Activated T-cell treated with anti-CD3 and anti-CD28 coated beads, Interleukin-2, amount 50 U/mL, for 72 hours (primary cell): ENCODE measurements at places on chromosomes 5 and 9. TPM values are rescaled to one million over a fixed set of nuclear protein-coding genes. Genes with fewer than 3 reads are reported as not detected.

DNA sequence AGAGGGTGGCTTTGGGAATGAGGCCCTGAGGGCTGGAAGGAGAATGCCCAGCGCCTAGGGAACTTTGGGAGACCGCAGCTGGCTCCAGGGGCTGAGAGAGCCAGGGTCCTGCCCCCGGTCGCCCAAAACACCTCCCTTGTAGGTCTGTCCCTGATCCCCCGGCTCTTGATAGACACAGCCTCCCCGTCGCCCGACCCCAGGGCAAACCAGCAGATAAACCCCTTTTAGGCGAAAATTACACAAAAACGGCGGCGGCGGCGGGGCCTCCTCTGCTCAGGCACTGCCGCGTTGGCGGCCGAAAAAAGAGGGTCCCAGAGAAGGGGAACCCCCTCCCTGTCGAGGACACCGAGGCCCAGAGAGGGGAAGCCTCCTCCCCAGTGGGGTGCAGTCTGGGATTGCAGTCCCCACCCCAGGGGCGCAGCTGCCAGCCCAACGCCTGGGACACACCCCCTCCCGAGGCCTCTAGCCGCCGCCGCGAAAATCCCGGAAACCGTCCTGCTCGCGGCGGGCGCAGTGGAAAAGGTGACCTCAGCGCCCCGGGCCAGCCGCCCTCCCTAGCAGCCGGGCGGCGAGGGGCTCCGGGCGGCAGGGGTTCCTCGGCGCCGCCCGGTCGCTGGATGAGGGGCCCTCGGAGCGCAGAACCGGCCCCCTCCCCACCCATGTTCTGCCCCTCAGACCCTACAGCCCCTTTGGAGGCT lies 3.1 kb upstream of the BARX1 start:
- H3K27me3 ChIP-seq = peaks cover 83% of the 10 kb centered on the region
- peaks cover 69% of the 10 kb centered on the region for H3K4me1 ChIP-seq
- no peak overlapping the region for H3K27ac ChIP-seq
- H3K4me3 ChIP-seq = peak overlapping the region; percentile 76
- H3K36me3 ChIP-seq = peaks cover 2% of the 10 kb centered on the region
- DNase-seq = no peak

- H3K27me3 ChIP-seq = no peaks in the 10 kb centered on the region
- H3K4me3 ChIP-seq = no peak overlapping the region
- no peak overlapping the region for H3K27ac ChIP-seq
Observed at GRCh38 chr9:38092200-38092524, 23.1 kb upstream of the SHB start.

DNA sequence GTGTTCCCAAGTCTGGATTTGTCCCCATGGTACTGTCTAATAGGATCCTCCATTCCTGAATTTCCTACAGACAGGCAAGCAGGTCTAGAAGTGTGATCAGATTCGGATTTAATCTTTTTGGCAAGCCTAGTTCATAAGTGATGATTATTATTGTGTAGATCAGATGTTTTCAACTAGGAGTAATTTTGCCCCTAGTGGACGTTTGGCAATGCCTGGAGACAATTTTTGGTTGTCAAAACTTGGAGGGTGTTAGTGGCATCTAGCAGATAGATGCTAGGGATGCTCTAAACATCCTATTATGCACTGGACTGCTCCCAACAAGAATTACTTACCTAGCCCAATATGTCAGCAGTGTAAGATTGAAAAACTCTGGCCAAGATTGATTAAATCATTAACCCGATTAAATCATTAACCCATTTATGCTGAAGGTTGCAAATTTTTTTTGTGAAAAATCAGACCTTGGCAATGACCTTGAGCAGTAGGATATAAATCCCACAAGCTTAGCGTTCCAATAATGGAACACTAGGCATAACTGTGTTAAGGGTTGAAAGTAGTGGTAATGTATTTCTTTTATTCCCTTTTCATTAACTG lies 28.2 kb downstream of the TCERG1 start:
- H3K36me3 ChIP-seq = peaks cover 46% of the 10 kb centered on the region
- no peaks in the 10 kb centered on the region for H3K27me3 ChIP-seq
- no peak for DNase-seq
- H3K4me3 ChIP-seq = no peak overlapping the region
- no peaks in the 10 kb centered on the region for H3K4me1 ChIP-seq
- peak overlapping the region; percentile 77 for H3K27ac ChIP-seq

DNA sequence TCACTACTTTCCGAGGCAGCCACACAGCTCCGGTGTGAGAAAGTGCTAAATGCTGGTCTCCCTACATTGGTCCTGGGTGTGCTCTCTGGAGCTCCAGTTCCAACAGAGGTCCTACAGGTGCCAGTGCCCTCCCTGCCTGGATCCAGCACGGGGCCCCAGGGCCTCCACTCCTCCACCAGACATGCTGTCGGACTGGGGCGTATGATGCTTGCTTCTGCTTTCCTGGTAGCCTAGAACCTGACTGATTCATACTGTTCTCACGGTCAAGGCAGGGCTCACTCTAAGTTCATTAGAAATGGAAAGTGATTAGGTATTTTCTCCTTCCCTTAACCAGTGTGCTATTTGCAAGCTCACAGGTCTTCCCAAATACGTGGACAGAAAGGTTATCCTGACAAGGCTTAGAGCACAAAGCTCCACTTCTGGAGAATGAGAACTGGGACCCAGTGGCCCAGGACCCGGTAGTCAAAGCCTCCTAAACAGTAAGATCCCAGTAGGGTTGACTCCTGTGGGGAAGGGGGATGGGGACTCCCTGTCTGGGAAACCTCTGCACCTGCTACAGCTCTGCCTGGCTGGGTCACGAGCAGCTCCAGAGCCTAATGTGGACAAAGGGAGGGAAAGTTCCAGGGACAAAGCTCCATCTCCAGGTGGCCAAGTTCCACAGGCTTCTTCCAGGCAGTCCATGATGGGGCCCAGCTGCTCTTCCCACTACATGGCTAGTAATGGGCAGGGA lies 98.1 kb downstream of the PAX5 start:
- DNase-seq = no peak
- H3K36me3 ChIP-seq = peaks cover 2% of the 10 kb centered on the region
- peak overlapping the region; percentile 38 for H3K27ac ChIP-seq
- peak overlapping the region; percentile 55 for H3K4me3 ChIP-seq

- no peaks in the 10 kb centered on the region for H3K36me3 ChIP-seq
- H3K27me3 ChIP-seq = no peaks in the 10 kb centered on the region
- no peak overlapping the region for H3K27ac ChIP-seq
- no peak for DNase-seq
Observed at GRCh38 chr9:135802876-135803419, 101.0 kb downstream of the KCNT1 start.

DNA sequence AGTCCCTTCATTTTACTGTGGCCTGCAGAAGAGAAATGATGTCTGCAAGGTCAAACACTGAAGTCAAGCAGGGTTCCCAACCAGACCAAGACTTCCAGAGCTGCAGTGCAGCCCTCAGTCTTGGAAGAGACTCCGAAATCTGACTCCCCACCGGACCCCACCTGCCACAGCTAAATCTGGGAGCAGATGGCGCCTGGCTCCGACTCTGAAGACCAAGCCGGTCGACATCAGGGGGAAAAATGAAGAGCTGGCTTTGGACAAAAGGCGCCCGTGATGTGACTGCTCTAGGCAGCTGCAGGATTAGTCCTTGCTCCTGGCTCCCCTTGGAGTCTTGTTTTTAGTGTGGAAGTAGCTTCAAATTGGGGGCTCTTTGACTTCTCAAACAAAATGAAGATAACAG lies 72.4 kb upstream of the ZNF622 start:
- no peak overlapping the region for H3K4me3 ChIP-seq
- no peak for DNase-seq
- no peak overlapping the region for H3K27ac ChIP-seq
- peaks cover 32% of the 10 kb centered on the region for H3K4me1 ChIP-seq
- peaks cover 6% of the 10 kb centered on the region for H3K36me3 ChIP-seq
- no peaks in the 10 kb centered on the region for H3K27me3 ChIP-seq

DNA sequence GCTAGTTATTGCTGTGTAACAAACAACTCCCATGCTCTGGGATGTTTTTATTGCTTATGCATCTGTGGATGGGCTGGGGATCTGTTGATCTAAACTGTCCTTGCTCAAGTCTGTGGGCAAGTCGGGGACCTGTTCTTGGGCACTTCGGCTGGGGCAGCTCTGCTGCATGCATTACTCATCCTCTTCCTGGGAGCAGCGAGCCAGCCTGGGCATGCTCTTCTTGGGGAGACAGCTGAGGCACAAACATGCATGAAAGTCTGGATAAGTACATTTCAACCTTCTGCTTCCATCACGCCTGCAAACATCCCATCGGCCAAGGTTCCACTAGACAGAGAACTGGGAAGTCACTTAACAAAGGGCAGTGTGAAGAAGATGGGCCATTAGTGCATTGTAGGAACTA lies 66.3 kb downstream of the ANKRD33B start:
- H3K4me3 ChIP-seq = no peak overlapping the region
- peak overlapping the region; percentile 26 for H3K27ac ChIP-seq
- peaks cover 64% of the 10 kb centered on the region for H3K4me1 ChIP-seq
- H3K36me3 ChIP-seq = peaks cover 6% of the 10 kb centered on the region
- no peak for DNase-seq
- peaks cover 28% of the 10 kb centered on the region for H3K27me3 ChIP-seq

Gene PURA
- total RNA-seq = 11.9 TPM

Gene PDGFRB
- 0.34 TPM for total RNA-seq
